Putamen (tissue), 1 donor: ENCODE measurements at places on chromosomes 4 and X.

DNA sequence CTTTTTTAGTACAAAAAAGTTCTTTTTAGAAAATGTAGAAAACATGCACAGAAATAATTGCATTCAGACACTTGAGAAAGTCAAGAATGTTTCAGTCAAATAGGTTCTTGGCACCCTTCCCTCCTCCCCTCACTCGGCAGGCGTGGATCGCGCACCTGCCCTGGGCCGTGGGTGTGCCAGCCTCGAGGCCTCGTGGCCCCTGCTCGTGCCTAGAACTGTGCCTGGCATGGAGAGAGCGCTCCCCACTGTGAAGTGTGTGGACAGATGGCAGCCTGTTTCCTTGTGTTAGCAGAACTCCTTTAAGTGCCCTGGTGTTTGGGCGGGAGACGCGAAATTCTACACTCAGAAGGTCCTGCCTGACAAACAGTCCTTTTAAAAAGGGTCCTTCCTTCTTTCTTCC lies 14.7 kb downstream of the RGS12 start:
- no peak for DNase-seq

GRCh38 chr4:6291784-6292297 lies 22.2 kb downstream of the WFS1 start:
- DNase-seq: no peak

DNA sequence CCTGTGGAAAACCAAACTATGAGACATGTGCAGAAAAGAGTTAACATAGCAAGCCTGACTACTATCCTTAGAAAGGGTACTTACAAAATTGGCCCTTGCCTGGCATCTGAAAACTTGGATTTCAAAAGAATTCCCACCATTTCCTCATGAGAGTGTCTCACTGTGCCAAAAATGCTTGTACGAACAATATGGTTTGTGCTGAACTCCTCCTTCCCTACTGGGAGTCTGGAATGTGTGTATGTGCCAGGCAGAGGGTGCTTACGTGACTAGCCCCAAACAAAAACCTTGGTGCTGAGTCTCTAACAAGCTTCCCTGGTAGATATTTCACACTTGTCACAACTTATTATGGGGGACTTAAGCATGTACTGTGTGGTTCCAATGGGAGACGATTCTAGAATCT lies 81.7 kb upstream of the GIMD1 start:
- no peak for DNase-seq

- DNase-seq: no peak
Observed at GRCh38 chr4:150694438-150694837, 112.5 kb downstream of the MAB21L2 start.

DNA sequence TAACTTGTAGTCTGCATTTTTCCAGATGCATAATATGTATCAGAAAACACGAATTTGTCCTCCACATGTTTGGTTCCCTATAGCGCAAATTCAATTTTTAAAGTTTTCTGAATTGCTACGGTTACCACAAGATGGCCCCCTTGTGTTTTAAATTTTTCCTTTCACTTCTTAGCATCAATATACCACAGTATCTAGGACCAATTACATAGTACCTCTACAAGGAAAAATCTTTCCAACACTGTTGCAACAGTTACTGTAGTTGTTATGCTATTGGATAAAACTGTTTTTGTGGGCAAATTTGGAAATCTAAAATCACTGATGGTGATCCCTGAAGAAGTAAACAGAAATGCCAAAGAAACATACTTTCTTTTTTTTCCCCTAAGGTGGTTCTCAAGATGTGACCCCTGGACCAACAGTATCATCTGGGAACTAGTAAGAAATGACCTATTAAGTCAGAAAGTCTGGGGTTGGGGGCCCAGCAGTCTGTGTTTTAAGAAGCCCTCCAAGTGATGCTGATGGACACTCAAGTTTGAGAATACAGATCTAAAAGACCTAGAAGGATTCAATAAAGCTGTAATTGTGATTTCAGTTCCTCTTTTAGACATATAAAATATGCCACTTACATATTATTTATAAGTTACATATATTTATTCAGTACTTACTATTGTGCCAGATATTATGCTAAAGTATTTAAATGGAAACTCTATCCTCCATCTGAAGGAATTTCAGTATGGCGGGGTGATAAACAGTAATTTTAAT lies 3.1 kb downstream of the ZGRF1 start:
- DNase-seq: peak; percentile 43

GRCh38 chr4:8266088-8266487 lies 3.5 kb upstream of the HTRA3 start:
- DNase-seq: no peak

GRCh38 chr4:182695842-182696241 lies 221.3 kb downstream of the DCTD start:
- no peak for DNase-seq

DNA sequence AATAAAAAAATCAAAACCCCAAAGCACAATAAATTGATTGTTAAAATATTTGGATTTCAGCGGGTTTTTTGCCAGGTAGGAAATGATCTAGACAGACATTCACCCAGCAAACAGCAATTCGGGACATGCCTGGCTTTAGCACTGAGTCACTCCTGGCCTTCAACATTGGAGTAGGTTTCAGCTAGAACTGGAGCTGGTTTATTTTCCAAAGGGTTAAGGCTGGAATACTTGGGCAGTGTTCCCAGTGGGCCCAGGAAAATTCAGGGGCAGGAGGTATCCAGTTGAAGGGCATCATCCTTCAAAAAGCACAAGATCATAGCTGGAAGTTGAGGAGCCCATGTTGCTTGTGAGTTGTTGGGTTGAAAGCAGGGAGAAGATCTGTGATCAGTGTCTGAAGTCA lies 41.0 kb downstream of the TXLNG start:
- DNase-seq: no peak

DNA sequence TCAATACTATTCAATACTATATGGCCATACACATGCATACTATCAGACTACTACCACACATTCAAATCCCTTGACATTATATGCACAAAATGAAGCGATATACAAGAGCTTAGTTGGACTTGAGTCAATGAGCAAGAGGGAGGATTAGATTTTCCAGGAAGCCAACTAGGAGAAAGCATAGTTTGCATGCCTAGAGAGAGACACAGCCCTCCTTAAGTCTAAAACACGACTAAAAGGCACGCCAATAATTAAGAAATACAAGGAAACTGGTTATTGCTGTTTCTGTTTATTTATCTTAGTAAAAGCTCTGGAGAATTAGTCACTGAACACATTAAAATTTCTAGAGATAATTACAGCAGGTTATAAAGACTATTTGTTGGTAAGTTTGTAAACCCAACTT lies 21.8 kb downstream of the MBNL3 start:
- DNase-seq: no peak

DNA sequence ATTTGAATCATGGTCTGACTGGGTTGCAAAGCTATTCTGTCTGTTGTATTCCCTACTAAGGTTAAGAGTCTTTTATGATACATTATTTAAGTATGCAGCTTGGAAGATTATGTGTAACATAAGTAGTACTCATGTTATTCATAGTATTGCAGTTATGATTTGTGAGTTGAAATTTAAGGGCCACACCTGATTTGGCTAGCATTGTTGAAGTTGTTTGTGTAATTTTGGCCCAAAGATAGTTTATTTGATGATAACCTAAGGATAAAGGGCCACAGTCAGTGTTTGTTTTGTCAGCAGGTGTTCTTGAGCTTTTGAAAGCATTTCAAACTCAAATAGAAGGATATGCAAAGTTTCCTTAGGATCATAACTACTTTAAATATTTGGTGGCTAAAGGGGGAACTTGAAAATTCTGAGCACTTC lies 38.9 kb downstream of the NUDT9 start:
- DNase-seq: no peak

GRCh38 chrX:131783555-131784308 lies 239.4 kb upstream of the STK26 start:
- DNase-seq: no peak

GRCh38 chrX:154059729-154060245 lies 37.7 kb downstream of the MECP2 start:
- DNase-seq: no peak

- DNase-seq: peak; percentile 88
Observed at GRCh38 chr4:174283507-174284471, at the start of the genes CEP44 and FBXO8. CEP44 (plus strand) TSS chr4:174283911; CDS start chr4:174299122, 15,211 bp downstream. FBXO8 (minus strand) TSS chr4:174283667; CDS start chr4:174263092, 20,575 bp downstream.

GRCh38 chr4:97496298-97496873 lies 646.9 kb downstream of the STPG2 start:
- DNase-seq: no peak

GRCh38 chrX:149628768-149629167 lies 2.8 kb downstream of the TMEM185A start:
- no peak for DNase-seq

GRCh38 chr4:105196523-105197145 lies 50.0 kb downstream of the TET2 start:
- DNase-seq: no peak

GRCh38 chr4:112253382-112254000 lies 21.9 kb downstream of the AP1AR start:
- DNase-seq: no peak

DNA sequence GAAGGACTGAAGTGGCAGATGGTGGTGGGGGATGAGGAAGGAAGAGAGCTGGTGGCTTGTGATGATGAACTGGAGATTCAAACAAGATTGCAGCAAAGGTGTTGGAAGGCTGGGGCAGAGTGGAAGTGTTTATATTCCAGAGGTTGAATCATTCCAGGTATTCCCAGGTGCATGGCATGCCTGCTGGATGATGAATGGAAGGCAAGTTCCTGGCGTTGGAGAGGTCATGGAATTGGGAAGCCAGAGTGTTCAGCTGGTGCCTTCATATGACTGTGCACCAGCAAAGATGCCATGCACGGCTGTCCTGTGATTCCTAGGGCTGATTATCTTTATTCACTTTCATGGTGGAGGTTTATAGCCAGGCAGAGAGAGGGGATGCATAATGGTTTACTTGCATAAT lies 135.8 kb upstream of the PUDP start:
- no peak for DNase-seq

GRCh38 chr4:85744950-85745349 lies 270.0 kb downstream of the ARHGAP24 start:
- DNase-seq: no peak

- DNase-seq: no peak
Observed at GRCh38 chr4:41485041-41485440, 52.9 kb upstream of the LIMCH1 start.

GRCh38 chr4:109412776-109413175 lies 20.8 kb upstream of the SEC24B start:
- no peak for DNase-seq

DNA sequence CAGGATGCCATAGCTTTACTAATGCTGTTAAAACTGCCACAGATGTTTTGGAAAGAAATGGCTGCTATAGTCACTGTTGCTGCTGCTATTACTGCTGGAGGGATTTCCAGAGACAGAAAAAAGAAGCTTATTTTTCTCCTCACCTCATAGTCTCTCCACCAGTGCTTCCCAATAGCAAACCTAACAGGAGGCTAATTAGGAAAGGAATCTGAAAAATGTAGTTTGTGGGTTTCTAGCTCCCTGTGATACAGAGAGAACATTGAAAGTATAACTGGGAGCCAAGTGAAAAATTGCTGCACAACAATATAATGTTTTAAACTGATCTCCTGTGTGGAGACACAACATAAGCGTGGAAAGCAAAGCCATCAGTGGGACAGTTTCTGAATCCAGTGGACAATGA lies 8.6 kb upstream of the TSPAN7 start:
- DNase-seq: no peak

- DNase-seq: no peak
Observed at GRCh38 chr4:127182687-127183086, 450.1 kb upstream of the INTU start.

- DNase-seq: no peak
Observed at GRCh38 chrX:118189000-118189399, 72.4 kb upstream of the KLHL13 start.

DNA sequence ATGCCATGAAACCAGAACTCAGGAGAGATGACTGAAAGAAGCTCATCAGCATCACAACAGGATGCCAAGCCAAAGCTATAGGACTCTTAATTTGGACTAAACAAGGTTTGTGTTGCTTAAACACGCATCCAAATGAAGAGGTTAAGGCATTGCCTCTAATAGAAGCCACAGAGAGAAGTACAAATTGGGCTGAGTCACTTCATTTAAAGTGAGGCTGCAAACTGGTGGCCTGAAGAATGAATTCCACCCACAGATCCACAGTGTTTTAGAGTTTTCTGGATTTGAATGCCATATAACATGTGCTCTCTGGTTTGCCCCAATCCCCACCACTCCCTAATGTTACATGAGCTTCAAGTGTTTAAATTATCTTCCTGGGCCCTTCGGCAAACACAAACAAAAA lies 103.5 kb downstream of the FIP1L1 start:
- peak; percentile 14 for DNase-seq

DNA sequence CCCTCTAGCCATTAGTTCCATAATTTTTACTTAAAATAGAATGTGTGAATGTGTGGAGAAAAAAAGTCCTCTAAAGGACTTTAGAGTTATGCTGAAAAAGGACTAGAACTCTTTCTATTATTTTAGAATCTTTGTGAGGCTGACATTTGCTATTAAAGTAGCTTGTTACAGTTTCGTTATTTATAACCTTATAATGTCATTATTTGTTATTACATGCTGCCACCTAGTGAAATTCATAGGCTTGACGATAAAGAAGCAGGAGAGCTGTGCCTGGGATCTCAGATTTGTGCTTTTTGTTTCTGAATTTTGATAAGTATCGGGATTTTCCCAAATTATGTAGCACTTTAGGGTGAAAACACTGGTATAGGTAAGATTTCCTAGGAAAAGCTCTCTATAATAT lies 38.5 kb upstream of the TAPT1 start:
- peak; percentile 38 for DNase-seq

GRCh38 chrX:137545711-137546651 lies 19.9 kb upstream of the ZIC3 start:
- DNase-seq: no peak

DNA sequence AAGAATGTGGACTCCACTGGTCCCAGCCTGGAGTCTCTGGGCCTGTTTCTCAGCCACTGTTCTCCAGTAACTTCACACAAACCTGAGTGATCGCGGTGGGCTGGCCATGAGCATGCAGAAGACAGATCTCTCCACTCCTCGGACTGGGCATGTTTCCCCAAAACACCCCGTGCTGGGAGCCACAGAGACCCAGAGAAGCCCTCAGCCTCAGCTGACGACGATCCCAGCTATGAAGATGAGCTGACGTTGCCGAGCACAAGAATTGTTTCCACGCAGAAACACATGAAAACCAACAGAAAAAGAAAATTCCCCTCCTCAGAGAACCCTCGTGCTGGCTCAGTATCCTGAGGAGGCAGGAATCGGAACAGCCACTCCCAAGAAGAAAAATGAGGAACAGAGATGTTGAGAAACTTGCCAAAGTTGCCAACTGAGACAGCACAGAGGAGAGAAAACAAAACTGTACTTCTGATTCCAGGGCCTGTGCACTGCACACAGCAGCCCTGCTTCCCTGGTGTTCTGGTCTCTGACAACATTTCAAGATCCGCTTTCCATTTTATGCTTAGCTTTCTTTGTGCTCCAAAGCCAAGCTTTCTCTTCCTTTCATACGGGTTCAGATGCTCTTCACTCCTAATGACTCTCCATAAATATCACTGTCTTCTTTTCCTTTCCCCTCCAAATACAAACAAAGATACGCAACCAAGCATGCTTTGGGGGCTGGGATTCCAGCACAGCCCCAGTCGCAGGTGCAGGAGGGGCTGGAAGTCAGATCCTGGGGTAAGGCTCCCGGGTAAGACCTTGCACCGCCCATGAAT lies 81.4 kb downstream of the IRF2 start:
- no peak for DNase-seq

GRCh38 chrX:69357317-69357716 lies 146.8 kb upstream of the NALF2 start:
- DNase-seq: no peak

GRCh38 chr4:150501009-150501727 lies 80.8 kb upstream of the MAB21L2 start:
- no peak for DNase-seq
